ENCODE measurements at places on chromosomes 3 and 15. TPM values are rescaled to one million over a fixed set of nuclear protein-coding genes. Genes with fewer than 3 reads are reported as not detected.

The GCSAM gene
- 0.55 TPM for polyA plus RNA-seq

The PAQR5 gene
- polyA plus RNA-seq = 11.8 TPM

The MUSTN1 gene
- 4.6 TPM for polyA plus RNA-seq

The PDCD7 gene
- polyA plus RNA-seq = 11.2 TPM

The CYP1A1 gene
- polyA plus RNA-seq = 0.46 TPM

The RAB6B gene
- polyA plus RNA-seq = 3.0 TPM

The CELSR3 gene
- 0.71 TPM for polyA plus RNA-seq

The SPINK8 gene
- not detected for polyA plus RNA-seq

The DCBLD2 gene
- polyA plus RNA-seq = 9.0 TPM

The SCAANT1 gene
- not detected for polyA plus RNA-seq

The CDHR4 gene
- polyA plus RNA-seq = 6.3 TPM

The ALCAM gene
- 55.9 TPM for polyA plus RNA-seq

The COL8A1 gene
- 19.5 TPM for polyA plus RNA-seq

The ONECUT1 gene
- polyA plus RNA-seq = not detected

The TGM4 gene
- 0.01 TPM for polyA plus RNA-seq

All from lung (tissue), 17 donors.